ENCODE measurements at places on chromosomes 1 and 21.

DNA sequence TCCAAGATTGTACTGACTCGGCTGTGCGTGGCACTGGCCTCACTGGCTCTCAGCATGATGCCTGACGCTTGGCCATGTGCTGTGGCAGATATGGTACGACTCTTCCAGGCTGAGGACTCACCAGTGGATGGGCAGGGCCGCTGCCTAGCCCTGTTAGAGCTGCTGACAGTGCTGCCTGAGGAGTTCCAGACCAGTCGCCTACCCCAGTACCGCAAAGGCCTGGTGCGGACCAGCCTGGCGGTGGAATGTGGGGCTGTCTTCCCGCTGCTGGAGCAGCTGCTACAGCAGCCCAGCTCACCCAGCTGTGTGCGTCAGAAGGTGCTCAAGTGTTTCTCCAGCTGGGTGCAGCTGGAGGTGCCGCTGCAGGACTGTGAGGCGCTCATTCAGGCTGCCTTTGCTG lies 2.9 kb downstream of the IPO13 start:
- no peak for DNase-seq

DNA sequence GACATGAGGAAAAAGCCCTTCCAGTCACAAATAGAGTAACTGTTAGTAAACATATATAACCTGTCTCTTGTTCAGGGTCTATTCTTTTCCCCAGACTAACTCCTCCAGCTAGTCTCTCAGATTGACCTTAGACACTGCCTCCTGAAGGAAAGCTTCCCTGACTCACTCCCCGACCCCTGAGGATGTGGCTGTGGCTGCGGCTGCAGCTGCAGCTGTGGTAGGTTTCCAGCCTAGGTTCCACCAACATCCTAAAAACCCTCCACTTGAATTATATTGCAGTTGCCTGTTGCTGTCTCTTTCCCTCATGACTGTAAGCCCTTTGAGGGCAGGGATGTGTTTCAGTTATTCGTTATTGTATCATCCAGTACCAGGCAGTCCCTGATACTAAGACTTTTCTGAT lies 132.9 kb upstream of the C1orf21 start:
- DNase-seq, result no peak

DNA sequence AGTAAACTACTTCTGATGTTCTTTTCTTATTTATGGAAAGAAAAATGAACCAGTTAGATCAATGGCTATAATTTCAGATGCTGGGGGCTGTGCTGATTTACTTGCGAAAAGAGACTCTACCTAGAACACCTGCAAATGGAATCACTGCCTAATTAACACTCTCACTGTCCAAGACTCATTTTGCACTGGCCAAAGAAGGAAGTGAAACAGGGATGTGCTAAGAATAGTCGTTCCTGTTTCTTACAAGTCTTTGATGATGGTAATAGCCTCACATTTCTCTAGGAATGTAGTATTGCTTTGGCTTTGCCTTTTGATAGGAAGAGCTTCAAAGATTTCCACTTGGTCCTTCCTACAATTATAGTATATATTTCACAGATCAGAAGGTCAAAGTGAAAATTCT lies 12.7 kb upstream of the TSNAX start:
- no peak for DNase-seq

GRCh38 chr1:159352436-159352835 lies 50.3 kb downstream of the FCER1A start:
- DNase-seq, result no peak

GRCh38 chr1:24454673-24455072 lies 39.1 kb downstream of the NIPAL3 start:
- no peak for DNase-seq

DNA sequence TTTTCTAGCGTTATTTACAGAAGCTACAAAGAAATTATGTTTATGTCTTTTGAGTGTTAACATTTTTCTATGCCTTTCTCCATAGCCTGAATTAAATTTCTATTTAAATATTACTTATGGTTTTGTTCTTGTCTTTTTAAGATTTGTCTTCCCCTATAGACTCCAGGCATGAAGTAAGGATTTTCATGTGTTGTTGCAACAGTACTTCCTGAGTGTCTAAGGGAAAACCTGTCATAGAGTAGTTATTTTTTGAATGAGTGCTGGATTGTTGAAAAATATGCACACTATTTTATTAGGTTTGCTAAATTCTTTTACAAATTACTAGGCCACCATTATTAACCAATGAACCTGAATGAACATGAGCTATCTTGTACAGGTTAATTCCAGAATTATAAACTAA lies 27.1 kb downstream of the SAMSN1 start:
- DNase-seq, result no peak

Data from GM19239 (cell line).